ENCODE measurements at places on chromosomes 3 and 15. TPM values are rescaled to one million over a fixed set of nuclear protein-coding genes. Genes with fewer than 3 reads are reported as not detected.

GRCh38 chr3:111465081-111465670 is 76.8 kb upstream of the CD96 start:
- H3K27me3 ChIP-seq: no peaks in the 10 kb centered on the region
- no peaks in the 10 kb centered on the region for H3K4me1 ChIP-seq
- H3K4me3 ChIP-seq: no peak overlapping the region
- H3K27ac ChIP-seq: no peak overlapping the region

DNA sequence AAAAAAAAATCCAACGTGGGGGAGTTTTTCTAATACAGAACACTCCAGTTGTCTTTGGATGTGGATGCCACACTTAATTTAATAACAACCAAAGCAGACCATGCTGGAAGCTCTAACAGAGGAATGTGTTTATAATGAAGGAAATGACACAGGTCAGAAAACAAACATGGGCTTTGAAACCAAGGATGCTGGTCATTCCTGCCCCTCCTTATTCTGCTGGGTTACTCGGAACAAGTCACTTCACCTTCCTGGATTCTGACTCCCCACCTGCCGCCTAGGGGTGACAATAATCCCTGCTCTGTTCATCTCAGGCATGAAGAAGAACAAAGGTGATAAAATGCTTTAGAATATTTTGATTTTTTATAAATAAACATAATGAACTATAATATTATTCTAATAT is 240.9 kb upstream of the ADAMTS9 start:
- H3K27ac ChIP-seq: no peak overlapping the region
- no peaks in the 10 kb centered on the region for H3K27me3 ChIP-seq
- DNase-seq: no peak
- H3K4me3 ChIP-seq: no peak overlapping the region
- H3K36me3 ChIP-seq: no peaks in the 10 kb centered on the region
- H3K4me1 ChIP-seq: no peaks in the 10 kb centered on the region

- no peaks in the 10 kb centered on the region for H3K27me3 ChIP-seq
- DNase-seq: no peak
- H3K4me3 ChIP-seq: no peak overlapping the region
Measured at GRCh38 chr3:115706311-115706829, 83.1 kb downstream of the GAP43 start.

DNA sequence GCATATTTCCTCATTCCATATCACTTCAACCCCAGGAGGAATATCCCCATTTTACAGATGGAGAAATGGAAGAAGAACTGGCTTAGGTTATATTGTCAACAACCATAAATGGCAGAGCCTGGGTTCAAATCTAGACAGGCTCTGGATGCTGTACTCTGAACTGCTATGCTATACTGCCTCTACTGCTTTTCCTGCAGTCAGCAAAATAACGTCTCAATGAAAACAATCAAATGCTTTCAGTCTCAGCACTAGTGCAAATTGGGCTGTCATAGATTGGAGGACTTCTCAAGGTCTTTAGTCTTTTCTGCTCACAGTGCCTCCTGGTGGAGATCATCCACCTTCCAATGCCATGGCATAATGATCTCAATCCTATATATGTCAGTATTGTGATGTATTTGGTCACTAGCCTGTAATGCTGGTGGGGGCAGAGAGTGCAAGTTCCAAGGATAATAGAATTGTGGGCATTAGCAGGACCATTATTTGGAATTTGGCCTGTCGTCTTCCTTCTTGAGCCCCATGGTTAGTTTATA is 285.0 kb downstream of the CLSTN2 start:
- no peaks in the 10 kb centered on the region for H3K27me3 ChIP-seq
- H3K4me1 ChIP-seq: no peaks in the 10 kb centered on the region
- H3K4me3 ChIP-seq: no peak overlapping the region
- H3K27ac ChIP-seq: no peak overlapping the region
- H3K36me3 ChIP-seq: no peaks in the 10 kb centered on the region

Gene VEPH1
- not detected for total RNA-seq

GRCh38 chr15:78811124-78811824 is at the start of gene ADAMTS7:
Gene ADAMTS7 (minus strand): TSS chr15:78811464. CDS start chr15:78811220, 244 bp downstream.
- peak within 1 kb of the TSS; percentile 22 for H3K4me3 ChIP-seq
- H3K36me3 ChIP-seq: no peaks in the 10 kb centered on the region
- no peaks in the 10 kb centered on the region for H3K4me1 ChIP-seq
- peaks cover 28% of the 10 kb centered on the region for H3K27me3 ChIP-seq
- peak; percentile 50 for DNase-seq
- no peak within 1 kb of the TSS for H3K27ac ChIP-seq

DNA sequence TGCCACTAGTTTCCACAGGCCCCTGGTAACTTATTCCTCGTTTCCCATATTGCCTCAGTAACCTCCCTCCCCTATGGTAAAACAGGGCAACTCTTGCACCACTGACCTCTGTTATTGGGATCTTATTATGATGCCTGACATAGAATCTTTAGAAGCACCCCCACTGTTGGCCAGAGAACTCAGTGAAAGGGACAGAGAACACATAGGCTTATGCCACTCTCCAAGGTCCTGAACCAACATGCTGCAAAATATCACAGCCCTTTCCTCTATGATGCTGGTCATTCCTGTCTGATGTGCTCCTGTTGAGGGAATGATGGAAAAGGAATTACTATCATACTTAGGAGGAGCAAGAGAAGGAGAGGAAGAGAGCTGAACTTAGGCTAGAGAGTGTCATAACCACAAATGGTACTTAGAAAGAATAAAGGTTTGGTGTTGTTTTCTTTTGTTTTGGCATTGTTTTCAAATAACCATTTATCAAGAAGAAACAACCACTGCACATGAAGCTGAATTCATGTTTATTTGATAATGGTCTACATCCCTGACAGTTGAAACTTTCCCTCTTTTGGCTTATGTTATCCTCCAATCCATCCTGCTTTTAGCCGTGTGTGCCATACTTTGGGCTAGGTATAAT is 330.2 kb downstream of the EPHB1 start:
- no peak overlapping the region for H3K27ac ChIP-seq
- no peaks in the 10 kb centered on the region for H3K4me1 ChIP-seq
- H3K27me3 ChIP-seq: no peaks in the 10 kb centered on the region
- no peak overlapping the region for H3K4me3 ChIP-seq

Gene RTP4
- 2.4 TPM for total RNA-seq

Gene PML
- 37.4 TPM for total RNA-seq

Gene PCBP4
- 9.7 TPM for total RNA-seq

Gene SSR3
- 171 TPM for total RNA-seq

- no peaks in the 10 kb centered on the region for H3K36me3 ChIP-seq
- H3K27me3 ChIP-seq: no peaks in the 10 kb centered on the region
- H3K4me1 ChIP-seq: no peaks in the 10 kb centered on the region
- no peak overlapping the region for H3K27ac ChIP-seq
Measured at GRCh38 chr15:77525907-77526594, 105.4 kb downstream of the HMG20A start.

Gene NPAP1
- total RNA-seq: not detected

- no peaks in the 10 kb centered on the region for H3K36me3 ChIP-seq
- DNase-seq: no peak
- H3K27ac ChIP-seq: no peak overlapping the region
- no peak overlapping the region for H3K4me3 ChIP-seq
Measured at GRCh38 chr3:126113238-126113555, 29.3 kb upstream of the SLC41A3 start.

- no peaks in the 10 kb centered on the region for H3K4me1 ChIP-seq
- no peak overlapping the region for H3K27ac ChIP-seq
- no peaks in the 10 kb centered on the region for H3K36me3 ChIP-seq
- no peak for DNase-seq
- H3K4me3 ChIP-seq: no peak overlapping the region
Measured at GRCh38 chr15:97319291-97319690, 641.2 kb upstream of the ARRDC4 start.

Gene WHAMM
- 9.3 TPM for total RNA-seq

Gene CNTN3
- not detected for total RNA-seq

GRCh38 chr3:147574621-147575020 is 165.5 kb downstream of the ZIC1 start:
- H3K27ac ChIP-seq: no peak overlapping the region
- no peak overlapping the region for H3K4me3 ChIP-seq
- no peaks in the 10 kb centered on the region for H3K36me3 ChIP-seq
- DNase-seq: no peak
- no peaks in the 10 kb centered on the region for H3K4me1 ChIP-seq

Gene TTLL13
- 0.80 TPM for total RNA-seq

DNA sequence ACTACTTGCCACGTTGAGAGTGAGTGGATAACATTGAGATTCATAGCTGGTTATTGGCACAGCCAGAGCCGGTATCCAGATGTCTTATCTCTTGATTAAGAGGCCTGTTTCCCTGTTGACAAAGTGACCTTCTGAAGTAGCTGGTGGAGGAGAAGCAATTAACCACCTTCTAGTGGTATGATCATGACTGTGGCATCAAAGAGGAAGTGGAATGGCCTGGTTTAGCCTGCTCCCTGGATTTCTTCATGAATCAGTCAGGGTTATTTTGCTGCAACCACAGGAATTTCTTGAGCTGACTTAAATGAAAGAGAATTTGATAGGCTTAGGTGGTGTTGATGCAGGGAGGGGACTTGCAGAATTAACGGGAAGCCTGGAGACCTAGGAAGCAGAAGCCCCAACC is 398.3 kb downstream of the MFSD1 start:
- DNase-seq: no peak
- H3K36me3 ChIP-seq: no peaks in the 10 kb centered on the region
- H3K27me3 ChIP-seq: no peaks in the 10 kb centered on the region
- no peak overlapping the region for H3K27ac ChIP-seq

Gene LINGO1
- not detected for total RNA-seq

- H3K36me3 ChIP-seq: peaks cover 17% of the 10 kb centered on the region
- no peak for DNase-seq
- no peaks in the 10 kb centered on the region for H3K27me3 ChIP-seq
- no peak overlapping the region for H3K4me3 ChIP-seq
- H3K4me1 ChIP-seq: no peaks in the 10 kb centered on the region
Measured at GRCh38 chr3:196889844-196890708, 22.4 kb downstream of the SENP5 start.

Gene ZBED2
- 551 TPM for total RNA-seq

Gene PTPRG
- not detected for total RNA-seq

DNA sequence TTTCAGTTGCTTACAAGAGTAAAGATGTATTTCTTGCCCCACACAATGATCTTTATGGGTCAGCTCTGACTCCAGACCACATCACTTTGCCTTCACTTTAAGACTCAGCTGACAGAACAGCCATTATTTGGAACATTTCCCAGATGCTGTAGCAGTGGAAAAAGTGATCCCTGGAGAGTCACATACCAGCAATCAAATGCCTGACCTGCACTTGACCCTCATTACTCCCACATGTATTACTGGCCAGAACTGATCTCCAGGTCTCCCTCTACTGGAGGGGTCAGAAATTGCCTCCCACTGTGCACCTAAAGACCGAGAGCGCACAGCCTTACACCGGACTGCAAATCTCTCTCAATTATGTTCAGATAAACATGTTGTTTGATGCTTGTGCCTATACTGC is 88.6 kb upstream of the ZNF385D start:
- no peaks in the 10 kb centered on the region for H3K27me3 ChIP-seq
- no peaks in the 10 kb centered on the region for H3K4me1 ChIP-seq
- DNase-seq: no peak
- H3K36me3 ChIP-seq: no peaks in the 10 kb centered on the region
- no peak overlapping the region for H3K27ac ChIP-seq

Gene FAM81A
- 0.83 TPM for total RNA-seq

DNA sequence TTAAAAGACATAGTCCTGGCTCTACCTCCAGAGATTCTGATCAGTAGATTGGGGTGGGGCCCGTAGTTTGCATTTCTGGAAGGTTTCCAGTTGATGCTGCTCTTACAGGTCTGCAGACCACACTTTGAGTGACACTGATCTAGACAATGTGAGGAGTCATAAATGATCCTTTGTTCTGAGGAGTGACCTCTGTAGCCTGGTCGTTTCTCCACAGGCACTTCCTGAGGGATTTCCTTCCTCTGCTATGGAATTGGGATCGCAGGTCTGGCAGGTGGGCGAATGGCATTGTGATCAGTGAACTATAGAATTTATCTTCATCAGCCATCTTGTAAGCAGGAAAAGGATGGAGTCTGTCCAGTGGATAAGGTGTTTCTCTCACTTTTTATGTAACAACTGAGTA is 5.5 kb downstream of the GFM1 start:
- H3K36me3 ChIP-seq: peaks cover 28% of the 10 kb centered on the region
- no peaks in the 10 kb centered on the region for H3K27me3 ChIP-seq

GRCh38 chr15:57298204-57298603 is 78.1 kb upstream of the CGNL1 start:
- H3K36me3 ChIP-seq: no peaks in the 10 kb centered on the region
- no peaks in the 10 kb centered on the region for H3K27me3 ChIP-seq
- DNase-seq: no peak
- H3K27ac ChIP-seq: no peak overlapping the region
- no peak overlapping the region for H3K4me3 ChIP-seq

- H3K4me1 ChIP-seq: no peaks in the 10 kb centered on the region
- DNase-seq: no peak
- H3K27me3 ChIP-seq: no peaks in the 10 kb centered on the region
- no peak overlapping the region for H3K4me3 ChIP-seq
- no peak overlapping the region for H3K27ac ChIP-seq
- H3K36me3 ChIP-seq: no peaks in the 10 kb centered on the region
Measured at GRCh38 chr3:53485675-53486403, 8.6 kb upstream of the CACNA1D start.

GRCh38 chr3:184639351-184639750 is 72.5 kb downstream of the MAGEF1 start:
- no peak overlapping the region for H3K27ac ChIP-seq
- H3K36me3 ChIP-seq: no peaks in the 10 kb centered on the region
- H3K4me3 ChIP-seq: no peak overlapping the region
- H3K4me1 ChIP-seq: peaks cover 22% of the 10 kb centered on the region
- DNase-seq: no peak

Gene GP5
- 0.31 TPM for total RNA-seq

DNA sequence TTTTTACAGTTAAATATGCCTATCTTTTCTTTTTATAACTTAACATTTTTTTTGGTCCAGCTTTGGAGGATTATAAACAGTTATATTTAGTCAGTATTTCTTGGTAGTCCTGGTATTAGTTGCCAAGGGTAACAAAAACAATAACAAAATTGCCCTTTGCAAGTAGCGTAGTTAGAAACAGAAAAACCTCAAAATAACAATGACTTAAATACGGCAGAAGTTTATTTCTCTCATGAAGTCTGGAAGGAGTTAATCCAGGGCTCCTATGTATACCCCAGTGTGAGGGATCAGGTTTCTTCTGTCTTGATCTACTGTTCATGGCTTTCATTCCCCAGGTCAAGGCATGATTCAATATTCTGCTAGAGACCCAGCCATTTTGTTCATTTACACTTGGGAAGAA is 14.1 kb upstream of the MYH15 start:
- no peaks in the 10 kb centered on the region for H3K4me1 ChIP-seq
- H3K27ac ChIP-seq: no peak overlapping the region
- no peaks in the 10 kb centered on the region for H3K27me3 ChIP-seq
- H3K4me3 ChIP-seq: no peak overlapping the region
- no peak for DNase-seq

Gene C2CD4A
- total RNA-seq: 0.13 TPM

Data from CD8-positive, alpha-beta memory T cell (primary cell).